NCI-H774 (cell line): ENCODE measurements at places on chromosomes 5 and 9.

- no peak for DNase-seq
These were observed 96.5 kb downstream of the IQGAP2 start for GRCh38 chr5:76499507-76500161.

DNA sequence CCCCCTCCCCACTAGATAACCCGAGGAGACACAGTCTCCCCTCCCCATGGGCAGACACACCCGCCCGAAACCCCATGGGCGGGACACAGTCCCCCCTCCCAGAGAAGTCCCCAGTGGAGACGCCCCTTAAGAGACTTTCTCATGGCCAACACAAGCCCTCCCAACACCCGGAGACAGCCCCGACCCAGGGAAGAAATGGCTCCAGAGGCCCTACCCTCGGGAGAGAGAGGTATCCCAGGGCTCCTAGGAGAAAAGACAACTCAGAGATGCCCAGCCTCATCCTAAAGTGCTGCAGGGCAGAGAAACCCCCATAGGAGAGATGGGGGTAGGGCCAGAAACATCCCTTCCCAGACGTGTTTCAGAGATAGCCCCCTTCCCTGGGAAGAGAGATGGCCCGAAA is 27.4 kb downstream of the PCDH1 start:
- DNase-seq: no peak

DNA sequence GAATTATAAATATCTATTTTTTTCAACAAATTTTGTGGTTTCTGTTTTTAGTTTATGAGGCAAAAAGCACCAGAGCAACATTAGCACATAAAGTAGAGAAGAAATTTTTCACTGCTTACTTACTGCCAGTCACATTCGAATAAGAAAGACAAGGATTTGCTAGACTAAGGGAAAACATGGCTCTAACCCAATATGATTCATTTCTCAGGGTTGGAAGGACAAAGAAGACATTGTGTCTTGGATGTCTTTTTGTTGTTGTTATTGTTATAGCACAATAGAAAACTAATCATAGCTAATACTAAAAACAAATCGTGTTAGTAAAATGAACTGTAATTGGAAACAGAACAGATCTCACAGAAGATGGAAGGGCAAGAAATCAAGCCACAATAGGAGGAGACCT is 90.9 kb upstream of the SLCO6A1 start:
- DNase-seq: no peak

DNA sequence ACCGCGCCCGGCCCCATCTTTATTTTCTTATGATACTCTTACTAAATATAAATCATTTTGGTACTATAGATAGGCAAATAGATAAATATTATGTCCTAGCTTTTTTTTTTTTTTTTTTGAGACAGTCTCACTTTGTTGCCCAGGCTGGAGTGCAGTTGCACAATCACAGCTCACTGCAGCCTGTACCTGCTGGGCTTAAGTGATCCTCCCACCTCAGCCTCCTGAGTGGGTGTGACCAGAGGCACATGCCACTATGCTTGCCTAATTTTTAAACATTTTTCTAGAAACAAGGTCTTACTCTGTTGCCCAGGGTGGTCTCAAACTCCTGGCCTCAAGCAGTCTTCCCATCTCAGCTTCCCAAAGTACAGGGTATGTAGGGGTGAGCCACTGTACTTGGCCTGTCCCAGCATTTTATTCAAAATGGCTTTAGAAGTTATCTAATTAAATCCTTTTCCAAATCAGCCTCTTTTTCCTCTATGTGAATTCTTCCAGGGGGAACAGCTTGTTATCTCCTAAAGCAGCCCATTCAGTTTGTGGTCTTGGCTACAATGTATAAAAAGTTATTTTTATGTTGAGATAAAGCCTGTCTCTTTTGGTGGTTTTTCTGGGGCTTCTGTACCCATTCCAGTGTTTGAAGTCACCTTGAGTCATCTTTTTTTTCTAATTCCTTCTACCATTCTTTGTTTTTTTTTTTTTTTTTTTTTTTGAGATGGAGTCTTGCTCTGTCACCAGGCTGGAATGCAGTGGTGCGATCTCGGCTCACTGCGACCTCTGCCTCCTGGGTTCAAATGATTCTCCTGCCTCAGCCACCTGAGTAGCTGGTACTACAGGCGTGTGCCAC is 12.1 kb downstream of the MELK start:
- no peak for DNase-seq

GRCh38 chr5:132295505-132296411 is 1.6 kb downstream of the SLC22A4 start:
- no peak for DNase-seq
